Bronchial epithelial cell (primary cell): ENCODE measurements at places on chromosomes 5 and 9.

DNA sequence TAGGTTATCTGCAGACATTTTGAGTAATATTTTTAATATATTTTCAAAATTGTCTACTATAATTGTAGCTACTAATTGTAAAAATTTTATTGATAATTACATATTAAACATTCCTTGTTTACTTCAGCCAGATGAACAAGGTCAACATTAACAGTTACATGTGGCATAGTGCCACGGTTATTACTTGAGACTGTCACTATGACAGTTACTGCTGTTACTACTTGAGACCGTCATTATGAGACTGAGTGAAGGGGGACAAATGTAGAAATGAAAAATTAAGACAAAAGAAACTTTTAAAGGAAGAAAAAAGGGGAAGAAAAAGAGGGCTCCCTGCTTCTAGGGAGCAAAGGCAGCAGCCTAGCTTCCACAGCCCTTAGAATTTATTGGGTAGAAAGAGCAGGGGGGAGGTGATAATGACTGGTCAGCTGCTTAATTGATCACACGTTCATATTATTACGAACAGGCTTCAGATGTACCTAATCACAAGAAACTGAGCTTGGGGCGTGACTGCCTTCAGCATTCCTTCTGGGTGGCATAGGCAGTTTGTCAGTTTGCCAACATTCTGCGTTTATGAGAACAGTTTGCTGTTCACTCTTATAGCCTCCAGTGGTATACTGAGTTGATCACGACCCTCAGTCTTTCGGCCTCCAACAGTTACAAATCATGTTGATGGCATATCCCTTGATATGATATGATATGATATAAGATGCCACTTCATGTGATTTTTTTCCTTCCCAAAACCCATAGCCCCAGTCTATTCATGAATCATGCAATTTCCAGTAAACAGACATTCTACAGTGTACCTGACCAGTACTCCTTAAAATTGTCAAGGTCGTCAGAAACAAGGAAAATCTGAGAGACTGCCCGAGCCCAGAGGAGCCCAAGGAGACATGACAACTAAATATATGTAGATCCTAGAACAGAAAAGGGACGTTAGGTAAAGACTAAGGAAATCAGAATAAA, 13.1 kb downstream of the MARCHF6 start:
- DNase-seq, result peak; percentile 81

DNA sequence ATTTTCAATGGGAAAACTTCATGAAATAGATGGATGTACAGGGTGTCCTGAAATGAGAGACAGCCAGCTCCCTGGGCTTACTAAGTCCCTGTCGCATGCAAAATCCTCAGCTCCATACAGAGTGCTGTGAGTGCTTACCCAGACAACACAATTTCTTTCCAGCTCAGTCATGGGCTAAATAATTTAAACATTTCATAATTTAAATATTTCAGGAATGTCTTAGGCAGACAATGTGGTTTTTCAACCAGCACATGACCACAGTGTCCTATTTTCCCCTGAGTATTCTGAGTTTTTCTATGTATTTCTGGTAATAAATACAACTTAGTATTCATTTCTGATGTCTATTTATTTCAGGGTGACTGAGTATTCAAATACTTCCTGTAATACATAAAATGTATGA, 188.5 kb upstream of the SNX2 start:
- no peak for DNase-seq

DNA sequence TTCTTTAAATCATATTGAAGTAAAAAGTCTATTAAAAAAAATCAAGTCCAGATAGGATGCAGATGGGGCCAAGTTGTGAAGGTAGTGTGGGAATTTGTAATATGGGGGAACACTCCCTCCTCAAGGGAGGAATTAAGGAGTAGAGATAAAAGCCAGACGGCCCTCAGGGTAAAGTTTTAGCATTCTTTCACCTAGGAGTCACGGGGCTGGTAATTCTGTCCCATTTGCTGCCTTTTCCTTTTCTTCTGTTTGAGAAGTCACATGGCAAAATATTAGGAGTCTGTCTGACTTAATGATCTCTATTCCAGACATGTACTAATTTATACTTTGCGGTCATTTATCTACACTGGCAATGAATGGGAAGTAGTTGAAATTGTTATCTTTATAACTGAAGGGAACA, 61.9 kb downstream of the SNX24 start:
- DNase-seq, result peak; percentile 68

GRCh38 chr9:91711755-91712601, 238.1 kb downstream of the ROR2 start:
- DNase-seq, result peak; percentile 49

- DNase-seq, result no peak
These were observed 89.9 kb downstream of the DAB2IP start for GRCh38 chr9:121741228-121741918.
